ENCODE measurements at places on chromosomes 5 and 9.

- no peak for DNase-seq
Observed at GRCh38 chr9:29212397-29213387, 1639.4 kb upstream of the C9orf72 start.

DNA sequence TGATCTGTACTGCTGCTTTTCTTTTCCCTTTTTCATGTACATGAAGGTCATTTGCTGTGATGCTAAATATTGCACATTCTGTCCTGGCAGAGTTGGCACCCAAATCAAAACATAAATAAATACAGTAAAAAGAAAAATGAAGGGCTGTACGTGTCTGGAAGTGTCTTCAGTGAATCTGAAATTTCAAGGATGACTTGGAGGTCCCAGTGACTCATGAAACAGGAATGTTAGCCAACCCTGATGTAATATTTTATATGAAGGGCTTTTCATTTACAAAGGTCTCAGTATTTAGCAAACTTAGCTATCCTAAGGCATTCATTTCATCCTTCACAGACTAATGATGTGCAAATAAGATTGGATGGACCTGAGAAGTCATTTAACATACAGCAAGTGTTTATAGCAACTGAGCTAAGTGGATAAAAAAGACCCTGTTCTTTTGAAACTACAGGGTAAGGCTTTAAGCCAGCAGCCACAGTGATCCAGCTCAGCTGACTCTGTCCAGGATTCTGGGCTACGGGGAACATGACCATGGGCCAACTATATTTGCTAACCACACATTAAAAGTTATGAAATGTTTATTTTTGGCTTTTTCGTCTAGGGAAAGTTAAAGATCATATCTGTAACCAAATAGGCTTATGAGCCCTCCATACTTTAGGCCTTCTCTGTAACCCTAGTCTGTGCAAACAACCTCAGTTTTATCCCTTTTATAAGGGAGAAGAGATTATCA is 104.0 kb upstream of the DMRTA1 start:
- no peak for DNase-seq

GRCh38 chr5:71684309-71684708 is 34.8 kb upstream of the CARTPT start:
- no peak for DNase-seq

GRCh38 chr5:96876292-96876850 is at the start of gene ERAP2:
TSS of gene ERAP2 (plus strand) at chr5:96876500. CDS start at chr5:96879686, 3,186 bp downstream.
- no peak for DNase-seq

- no peak for DNase-seq
Observed at GRCh38 chr9:137604345-137605086, 970 bp upstream of the ARRDC1 start.

GRCh38 chr9:35948451-35948850 is 9.5 kb downstream of the OR2S2 start:
- DNase-seq = no peak

All from activated CD4-positive, alpha-beta T cell treated with anti-CD3 and anti-CD28 coated beads, Interleukin-2, amount 50 U/mL, for 24 hours (primary cell).